Tongue (tissue), 3 donors: ENCODE measurements at places on chromosomes 4 and X. TPM values are rescaled to one million over a fixed set of nuclear protein-coding genes. Genes with fewer than 3 reads are reported as not detected.
A peak's percentile ranks its signal among the peaks of the same experiment; 100 is the strongest.

Gene SSX2B
- total RNA-seq = not detected

Gene ELOVL6
- 8.9 TPM for total RNA-seq

Gene CENPVL2
- not detected for total RNA-seq

Gene IL1RAPL2
- total RNA-seq = 7.8 TPM

Gene MAGEA8
- total RNA-seq = not detected

DNA sequence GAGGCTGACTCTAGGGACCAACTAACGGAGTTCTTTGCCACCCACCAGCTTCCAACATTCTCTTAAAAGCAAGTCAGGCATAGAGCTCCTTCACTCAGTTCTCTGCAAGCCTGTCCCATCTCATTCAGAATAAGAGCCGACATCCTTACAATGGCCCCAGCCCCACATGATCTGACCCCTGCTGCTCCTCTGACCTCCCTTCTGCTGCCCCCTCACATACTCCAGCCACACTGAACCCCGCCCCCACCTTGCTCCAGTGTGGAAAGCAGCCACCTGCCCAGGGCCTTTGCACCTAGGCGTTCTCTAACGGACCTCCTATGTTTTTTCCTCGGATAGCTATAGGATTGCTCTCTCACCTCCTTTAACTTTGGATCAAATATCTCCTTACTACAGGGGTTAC is 143.2 kb upstream of the ETNPPL start:
- DNase-seq = no peak

DNA sequence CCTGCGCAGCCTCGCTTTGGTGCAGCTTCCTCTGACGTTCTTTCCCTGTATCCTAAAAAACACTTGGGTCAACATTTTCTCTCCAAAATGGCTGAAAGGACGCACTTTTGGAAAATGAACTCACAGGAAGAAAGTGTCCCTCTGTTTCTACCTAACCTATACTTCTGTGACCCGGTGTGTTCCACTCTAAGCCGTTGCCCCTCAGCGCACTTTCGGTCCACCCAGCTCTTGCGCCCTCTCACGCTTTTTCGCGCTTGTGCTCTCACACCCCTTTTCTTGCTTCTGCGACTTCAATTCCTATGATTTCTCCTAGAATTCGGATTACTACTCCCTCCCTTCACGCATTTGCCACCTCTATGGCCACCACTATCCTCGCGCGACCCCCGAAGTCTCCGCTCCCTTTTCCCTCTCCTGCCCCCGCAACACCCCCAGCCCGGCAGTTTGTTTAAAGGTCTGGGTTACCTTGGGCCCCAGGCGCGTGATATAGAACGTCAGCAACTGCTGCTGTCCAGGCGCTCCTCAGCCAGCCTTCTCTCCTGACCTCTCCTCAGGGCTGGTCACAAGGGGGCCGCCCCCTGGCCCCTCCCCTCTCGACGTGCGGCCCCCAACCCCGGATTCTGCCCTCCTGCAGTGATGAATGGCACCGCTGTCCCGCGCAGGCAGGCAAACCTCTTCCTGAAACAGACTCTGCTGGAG is at the start of gene USP51:
USP51 (minus strand) TSS at position 535 of the 696 bp plus-strand sequence. CDS start 909 bp downstream, outside the sequence.
- DNase-seq = peak; percentile 56

DNA sequence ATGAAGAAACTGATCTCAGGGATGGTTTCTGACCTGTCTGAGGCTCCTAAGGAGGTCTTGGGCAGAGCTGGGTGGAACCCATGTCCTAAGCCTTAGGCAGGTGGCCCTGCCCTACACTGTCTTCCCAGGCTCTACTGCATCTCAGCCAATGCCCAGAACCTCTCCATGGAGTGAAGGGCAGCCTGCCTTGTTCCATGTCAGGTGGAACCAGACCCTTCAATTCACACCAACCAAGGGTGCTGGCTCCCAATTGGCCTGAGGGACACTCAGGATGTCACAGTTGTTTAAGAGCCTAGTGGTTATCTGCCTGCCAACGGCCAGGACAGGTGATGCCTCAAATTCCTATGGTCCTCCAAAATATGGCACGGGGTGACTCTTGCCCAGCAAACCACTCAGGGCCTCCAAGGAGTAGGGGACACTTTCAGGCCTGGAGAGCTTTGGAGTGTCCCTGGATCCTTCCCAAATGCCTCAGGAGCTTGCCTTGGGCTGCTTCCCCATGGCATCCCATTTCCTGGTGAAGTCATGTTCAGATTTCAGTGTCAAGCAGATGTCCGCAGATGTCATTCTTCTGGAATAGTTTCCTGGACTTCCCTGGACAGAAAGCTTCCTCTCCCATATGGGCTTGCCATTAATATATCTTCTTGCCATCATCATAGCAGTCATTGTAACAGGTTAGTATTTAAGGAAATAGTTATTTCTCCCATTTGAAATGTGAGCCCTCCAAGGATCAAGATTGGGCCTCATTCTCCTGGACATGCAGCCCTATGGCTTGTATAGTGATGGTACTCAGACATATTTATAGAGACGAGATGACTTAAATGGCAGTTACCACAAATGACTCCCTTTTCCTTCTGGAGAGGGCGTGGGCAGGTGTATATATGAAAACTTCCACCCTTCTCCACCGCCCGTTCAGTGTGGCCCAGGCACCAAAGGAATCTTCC is 67.1 kb downstream of the MED28 start:
- peak; percentile 56 for DNase-seq

DNA sequence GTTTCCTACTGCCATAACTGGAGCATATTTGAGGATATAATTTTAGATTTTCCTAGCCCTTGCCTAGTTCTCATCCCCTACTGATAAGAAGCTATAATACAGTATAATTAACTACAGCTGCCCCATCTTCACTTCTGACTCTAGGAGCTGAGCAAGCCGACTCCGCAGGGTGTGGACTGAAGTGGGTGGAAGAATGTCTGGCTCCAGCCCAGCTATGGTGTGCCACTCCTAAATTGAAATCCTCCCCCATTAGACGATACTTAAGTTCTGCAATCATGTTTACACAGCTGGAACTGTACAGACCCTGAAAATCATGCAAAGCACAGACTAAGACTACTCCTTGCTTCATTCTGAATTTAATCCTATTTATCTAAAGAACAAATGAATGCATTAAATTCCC is 93.1 kb downstream of the PCDH19 start:
- DNase-seq = peak; percentile 84

- peak; percentile 17 for DNase-seq
Observed at GRCh38 chr4:61992351-61992750, 792.2 kb downstream of the ADGRL3 start.

DNA sequence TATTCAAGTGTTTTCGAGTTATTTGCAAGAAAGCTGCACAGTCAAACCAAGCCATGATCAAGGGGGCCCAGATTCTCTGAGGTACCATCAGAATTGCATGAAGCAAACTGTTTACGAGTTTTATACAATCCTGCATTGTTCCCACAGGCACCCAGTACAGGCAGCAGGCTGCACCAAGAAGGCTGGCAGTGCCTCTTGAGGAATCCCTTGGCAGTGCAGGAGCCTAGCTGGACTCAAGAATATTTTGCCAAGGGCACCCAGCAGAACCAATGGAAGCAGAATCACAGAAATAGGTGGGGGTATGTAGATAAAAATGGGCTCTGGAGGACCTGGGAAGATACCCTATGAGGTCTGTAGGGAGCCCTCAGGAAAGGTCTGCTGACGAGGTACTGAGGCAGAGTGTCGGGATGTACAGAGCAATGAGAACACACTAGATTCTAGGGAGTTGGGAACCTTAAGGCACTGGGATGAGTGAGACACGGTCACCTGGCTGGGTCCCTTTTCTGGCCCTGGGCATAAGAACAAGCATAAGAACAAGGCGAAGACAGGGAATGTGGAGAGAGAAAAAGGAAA is 2.5 kb upstream of the PLP1 start:
- no peak for DNase-seq

- DNase-seq = no peak
Observed at GRCh38 chr4:184668511-184669114, 19.1 kb downstream of the PRIMPOL start.

DNA sequence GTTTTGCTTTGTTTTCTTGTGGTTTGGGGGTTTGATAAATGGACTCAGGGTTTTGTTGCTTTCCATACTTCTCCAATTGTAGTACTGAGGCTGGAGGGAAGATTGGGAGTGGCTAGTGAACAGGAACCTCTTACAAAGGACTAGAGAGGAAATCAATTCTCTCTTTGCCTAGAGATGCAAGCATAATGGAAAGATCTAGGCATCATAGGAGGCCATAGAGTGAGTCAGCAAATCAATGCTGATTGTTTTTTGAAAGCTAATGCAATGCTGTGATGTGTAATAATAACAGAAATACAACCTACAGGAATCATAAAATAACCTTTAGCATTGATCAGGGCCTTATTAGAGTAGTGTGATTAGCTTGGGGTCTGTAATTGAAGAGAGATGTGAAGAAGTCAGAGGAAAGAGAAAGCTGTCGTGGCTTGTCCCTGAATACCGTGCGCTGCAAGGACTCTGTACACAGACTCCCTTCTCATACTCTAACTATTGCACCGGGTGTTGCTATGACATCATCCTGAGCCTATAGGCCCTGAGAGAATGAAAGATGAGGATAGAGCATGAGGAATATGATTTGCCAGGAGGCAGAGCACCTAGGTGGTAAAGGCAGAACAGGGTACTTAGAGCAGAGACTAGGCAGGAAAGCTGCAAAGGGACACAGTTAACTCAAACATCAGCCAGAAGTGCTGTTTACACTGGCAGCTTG is 29.3 kb upstream of the GPR101 start:
- peak; percentile 25 for DNase-seq

GRCh38 chr4:159540501-159540900 is 437.6 kb downstream of the RAPGEF2 start:
- no peak for DNase-seq

DNA sequence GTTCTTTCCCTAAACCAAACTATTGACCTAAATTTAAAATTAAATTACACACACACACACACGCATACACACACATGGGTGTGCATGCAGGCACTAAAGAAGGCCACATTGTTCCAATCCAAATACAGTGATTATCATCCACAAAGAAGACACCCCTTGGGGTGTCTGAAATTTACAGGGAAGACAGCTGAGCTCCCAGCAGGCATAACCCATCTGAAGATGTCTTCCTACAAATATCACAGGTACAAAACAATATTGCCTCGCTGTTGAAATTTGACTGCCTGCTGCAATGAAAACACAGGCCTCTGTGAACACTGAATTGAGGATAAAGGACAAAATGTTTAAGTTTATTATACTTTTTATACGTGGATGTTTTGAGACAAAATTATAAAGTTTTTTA is 50.2 kb upstream of the SLC7A11 start:
- DNase-seq = no peak

- DNase-seq = no peak
Observed at GRCh38 chrX:130628516-130628915, 226.7 kb downstream of the RBMX2 start.

GRCh38 chr4:141350122-141350905 is 129.6 kb downstream of the ZNF330 start:
- peak; percentile 91 for DNase-seq

DNA sequence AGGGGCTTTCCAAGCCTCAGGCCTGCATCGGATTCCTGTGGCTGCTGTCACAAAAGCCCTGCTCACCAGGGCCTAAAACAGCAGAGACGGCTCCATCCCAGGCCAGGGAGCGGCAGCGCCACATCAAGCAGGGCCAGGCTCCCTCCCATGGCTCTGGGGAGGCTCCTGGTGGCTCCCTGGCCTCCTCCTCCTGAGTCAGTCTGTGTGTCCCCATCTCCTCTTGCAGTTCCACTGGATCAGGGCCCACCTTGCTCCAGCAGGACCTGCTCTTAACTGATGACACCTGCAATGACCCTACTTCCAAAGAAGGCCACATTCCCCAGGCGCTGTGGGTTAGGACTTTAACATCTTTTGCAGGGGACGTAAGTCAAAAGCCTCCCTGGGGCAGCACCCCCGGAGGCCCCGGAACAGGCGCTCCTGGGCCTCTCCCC is 51.9 kb downstream of the CPZ start:
- no peak for DNase-seq

DNA sequence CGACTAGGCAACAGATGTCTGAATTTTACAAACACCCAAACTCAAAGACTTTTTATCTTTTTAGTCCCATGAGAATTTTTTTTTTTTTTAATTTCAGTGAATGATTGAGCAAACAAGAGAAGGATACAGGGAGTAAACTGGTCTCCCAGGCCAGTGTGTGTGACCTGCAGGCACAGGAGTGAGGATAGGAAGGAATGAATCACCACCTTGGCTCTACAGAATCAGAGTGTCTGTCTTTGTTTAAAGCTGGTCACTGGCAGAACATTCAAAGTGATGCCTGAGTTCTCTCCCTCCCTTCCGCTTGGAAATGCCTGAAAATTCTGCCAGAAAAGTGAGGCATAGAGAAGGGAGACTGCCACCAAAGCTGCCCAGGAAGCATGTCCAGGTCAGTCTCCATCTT is 69.5 kb downstream of the PARM1 start:
- DNase-seq = no peak

DNA sequence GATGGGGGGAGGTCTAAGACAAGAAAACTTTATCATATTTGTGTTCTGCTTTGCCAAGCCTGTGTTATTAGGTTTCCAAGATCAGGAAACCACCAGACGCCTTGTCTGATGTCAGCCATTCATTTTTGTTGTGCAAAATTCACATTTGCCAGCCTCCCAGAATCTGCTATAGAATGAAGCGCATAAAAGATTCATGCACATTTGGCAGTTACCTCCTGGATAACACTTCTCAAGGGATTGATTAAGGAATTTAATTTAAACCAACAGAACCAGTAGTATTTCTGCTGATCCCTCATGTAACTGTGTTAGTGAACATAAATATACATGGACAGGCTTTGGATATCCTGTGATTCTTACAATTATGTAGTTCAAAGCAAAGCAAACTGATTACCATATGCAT is 187.9 kb downstream of the COMMD8 start:
- no peak for DNase-seq

DNA sequence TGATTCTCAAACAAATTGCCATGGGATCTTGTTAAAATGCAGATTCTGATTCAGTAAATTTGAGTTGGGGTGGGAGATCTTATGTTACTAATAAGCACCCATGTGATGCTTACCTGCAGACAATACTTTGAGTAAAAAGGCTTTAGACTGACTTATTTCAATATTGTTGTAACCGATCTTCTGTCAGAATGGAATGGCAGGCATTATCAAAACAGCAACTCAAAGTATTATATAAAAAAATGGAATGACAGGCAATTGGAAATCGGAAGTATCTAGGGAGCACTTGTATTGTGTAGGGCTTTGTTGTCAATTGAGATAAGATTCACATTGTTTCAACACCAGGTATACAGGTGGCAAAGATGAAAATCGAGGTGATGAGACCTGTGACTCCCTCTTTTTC is 67.5 kb downstream of the C4orf33 start:
- no peak for DNase-seq

GRCh38 chr4:80153874-80154544 is 43.3 kb upstream of the PRDM8 start:
- no peak for DNase-seq

- DNase-seq = no peak
Observed at GRCh38 chr4:121740796-121741409, 24.1 kb downstream of the SMIM43 start.
